ENCODE measurements at places on chromosomes 16 and 17.

GRCh38 chr16:54926166-54926838 lies 4.4 kb upstream of the IRX5 start:
- peak; percentile 20 for DNase-seq

- no peak for DNase-seq
Observed at GRCh38 chr17:31378638-31379037, 12.8 kb upstream of the RAB11FIP4 start.

DNA sequence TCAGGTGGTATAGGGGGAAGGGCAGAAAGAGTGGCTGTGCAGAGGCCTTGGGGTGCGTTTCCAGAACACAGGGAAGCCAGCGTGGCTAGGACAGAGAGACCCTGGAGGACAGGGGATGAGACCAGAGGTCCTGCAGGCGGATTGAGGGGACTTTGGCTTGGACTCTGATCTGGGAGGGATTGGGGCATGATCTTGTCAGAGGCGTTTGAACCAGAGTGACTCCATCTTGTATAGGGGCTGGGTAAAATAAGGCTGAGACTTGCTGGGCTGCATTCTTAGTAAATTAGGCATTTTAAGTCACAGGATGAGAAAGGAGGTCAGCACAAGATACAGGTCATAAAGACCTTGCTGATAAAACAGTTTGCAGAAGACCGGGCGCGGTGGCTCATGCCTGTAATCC lies 5.4 kb upstream of the NATD1 start:
- DNase-seq, result no peak

DNA sequence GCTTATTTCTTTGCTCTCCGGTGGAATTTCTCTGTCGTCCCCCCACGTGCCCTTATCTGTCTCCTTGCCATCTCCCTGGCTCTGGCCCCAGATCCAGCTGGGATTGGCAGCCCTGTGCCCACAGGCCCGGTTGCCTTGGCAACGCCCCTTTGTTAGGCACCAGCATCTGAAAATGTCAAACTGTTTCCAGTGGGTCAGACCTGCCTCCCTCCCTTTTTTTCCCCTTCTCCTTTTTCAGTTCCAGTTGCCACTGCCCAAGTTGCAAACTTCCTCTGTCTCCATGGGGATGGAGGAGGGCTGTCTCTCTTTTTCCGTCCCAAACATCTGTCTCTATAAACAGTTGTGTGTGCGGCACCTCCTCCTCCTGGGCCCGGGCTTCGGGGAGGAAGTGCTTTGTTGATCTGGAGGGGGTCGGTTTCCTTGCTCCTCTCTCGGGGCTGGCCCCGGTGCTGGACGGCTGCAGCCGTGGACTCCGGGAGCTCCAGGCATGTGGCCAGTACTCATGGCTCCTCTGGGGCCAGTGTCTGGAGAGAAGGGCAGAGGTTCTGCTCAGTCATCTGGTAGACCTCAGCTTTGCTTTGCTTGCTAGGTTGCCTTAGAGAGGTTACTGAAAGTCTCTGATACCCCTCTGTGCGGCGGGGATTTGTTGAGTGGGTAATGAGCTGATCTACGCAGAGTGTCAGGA lies 35.3 kb downstream of the SOCS3 start:
- DNase-seq, result peak; percentile 78

DNA sequence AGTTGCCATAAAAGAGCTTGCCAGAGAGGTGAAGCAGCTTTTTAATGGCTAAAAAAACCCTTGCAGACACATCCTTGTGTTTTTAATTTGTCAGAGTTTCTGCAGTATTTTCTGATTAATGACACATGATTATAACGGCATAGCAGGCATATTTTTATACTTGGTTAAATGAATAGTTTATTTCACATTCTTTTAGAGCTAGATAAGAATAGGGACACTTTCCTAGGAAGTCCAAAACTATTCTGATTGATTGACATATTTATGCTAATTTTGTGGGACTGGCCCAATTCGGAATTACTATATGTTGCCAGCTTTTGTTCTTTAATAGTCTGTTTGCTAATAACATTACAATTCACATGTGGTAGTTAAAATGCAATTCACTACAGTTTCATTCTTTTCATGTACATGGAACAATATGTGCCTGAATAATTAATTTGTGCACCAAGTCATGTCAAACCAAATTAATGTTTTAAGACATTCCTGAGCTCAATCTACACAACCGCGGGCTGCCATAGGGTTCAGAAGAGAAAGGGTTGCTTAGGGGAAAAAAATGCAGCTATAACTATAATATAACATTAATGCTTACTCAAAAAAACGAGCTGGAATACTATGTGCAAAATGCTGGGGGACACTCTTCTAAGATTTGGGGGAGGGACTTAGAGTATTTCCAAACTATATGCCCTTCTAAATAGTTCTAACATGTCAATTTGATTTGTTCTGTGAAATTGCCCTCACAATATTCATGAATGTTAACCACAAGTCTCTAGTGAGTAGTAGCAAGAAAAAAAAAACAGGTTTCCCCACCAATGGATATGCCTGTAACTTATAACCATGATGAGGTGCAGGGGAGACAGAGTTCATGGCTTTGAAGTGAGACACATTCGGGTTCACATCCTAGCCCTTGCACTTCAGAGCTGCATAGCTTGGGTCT lies 305.4 kb downstream of the CEP112 start:
- DNase-seq, result no peak

DNA sequence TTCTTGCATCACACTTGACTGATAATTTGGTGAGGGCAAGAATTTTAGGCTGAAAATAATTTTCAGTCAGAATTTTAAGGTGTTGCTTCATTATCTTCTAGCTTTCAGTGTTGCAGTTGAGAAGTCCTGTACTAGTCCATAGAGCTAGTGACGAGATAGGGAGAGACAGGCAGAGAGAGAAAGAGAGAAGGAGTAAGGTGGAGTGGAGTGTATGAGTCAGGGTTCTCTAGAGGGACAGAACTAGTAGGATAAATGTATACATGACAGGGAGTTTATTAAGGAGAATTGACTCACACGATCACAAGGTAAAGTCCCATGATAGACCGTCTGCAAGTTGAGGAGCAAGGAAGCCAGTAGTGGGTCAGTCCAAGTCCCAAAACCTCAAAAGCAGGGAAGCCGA lies 127.2 kb downstream of the UTP18 start:
- DNase-seq, result no peak

DNA sequence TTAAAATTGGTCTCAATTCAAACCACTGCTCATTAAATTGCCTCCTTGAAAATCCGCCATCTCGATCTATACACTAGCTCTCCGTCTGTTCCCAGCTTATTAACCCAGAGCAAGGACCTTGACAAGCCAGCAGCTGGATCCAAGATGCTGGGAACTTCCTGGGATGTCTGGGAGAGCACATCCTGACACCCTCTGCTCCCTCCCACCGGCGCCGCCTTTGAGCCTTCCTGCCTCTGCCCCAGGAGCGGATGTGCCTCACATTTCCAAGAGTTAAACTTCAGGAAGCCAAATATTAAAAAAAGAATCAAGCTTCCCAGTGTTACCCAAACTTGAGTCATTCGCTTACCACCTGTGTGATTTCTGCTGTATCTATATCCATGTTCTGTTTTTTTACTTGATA lies 107.9 kb downstream of the HAPSTR1 start:
- DNase-seq, result no peak

GRCh38 chr16:15961060-15961511 lies 11.7 kb downstream of the ABCC1 start:
- no peak for DNase-seq

- DNase-seq, result no peak
Observed at GRCh38 chr17:33647956-33648355, 354.9 kb upstream of the ASIC2 start.

GRCh38 chr16:16101585-16101984 lies 121.7 kb downstream of the ABCC6 start:
- no peak for DNase-seq

DNA sequence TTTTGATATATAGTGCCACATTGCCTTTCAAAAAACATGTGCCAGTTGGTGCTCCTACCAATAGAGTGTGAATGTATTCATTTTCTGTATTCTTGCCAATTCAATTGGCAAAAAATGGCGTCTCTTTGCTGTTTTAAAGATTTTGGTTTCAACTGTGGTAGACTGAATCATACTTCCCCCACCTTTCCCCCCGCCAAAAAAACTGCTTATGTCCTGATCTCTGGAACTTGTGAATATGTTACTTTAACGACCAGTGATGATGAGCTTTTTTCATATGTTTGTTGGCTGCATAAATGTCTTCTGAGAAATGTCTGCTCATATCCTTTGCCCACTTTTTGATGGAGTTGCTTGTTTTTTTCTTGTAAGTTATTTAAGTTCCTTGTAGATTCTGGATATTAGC lies 325.1 kb upstream of the KCNJ16 start:
- DNase-seq, result no peak

Measured in right kidney (tissue), 9 donors.